ENCODE measurements at places on chromosomes 7 and 10. TPM values are rescaled to one million over a fixed set of nuclear protein-coding genes. Genes with fewer than 3 reads are reported as not detected.

The ENKUR gene
- total RNA-seq = 1.8 TPM

The TDRD1 gene
- total RNA-seq = not detected

The TMEM72 gene
- total RNA-seq = not detected

The SP8 gene
- 1.6 TPM for total RNA-seq

The PTF1A gene
- not detected for total RNA-seq

The CYP2E1 gene
- total RNA-seq = not detected

The OR2A1 gene
- not detected for total RNA-seq

DNA sequence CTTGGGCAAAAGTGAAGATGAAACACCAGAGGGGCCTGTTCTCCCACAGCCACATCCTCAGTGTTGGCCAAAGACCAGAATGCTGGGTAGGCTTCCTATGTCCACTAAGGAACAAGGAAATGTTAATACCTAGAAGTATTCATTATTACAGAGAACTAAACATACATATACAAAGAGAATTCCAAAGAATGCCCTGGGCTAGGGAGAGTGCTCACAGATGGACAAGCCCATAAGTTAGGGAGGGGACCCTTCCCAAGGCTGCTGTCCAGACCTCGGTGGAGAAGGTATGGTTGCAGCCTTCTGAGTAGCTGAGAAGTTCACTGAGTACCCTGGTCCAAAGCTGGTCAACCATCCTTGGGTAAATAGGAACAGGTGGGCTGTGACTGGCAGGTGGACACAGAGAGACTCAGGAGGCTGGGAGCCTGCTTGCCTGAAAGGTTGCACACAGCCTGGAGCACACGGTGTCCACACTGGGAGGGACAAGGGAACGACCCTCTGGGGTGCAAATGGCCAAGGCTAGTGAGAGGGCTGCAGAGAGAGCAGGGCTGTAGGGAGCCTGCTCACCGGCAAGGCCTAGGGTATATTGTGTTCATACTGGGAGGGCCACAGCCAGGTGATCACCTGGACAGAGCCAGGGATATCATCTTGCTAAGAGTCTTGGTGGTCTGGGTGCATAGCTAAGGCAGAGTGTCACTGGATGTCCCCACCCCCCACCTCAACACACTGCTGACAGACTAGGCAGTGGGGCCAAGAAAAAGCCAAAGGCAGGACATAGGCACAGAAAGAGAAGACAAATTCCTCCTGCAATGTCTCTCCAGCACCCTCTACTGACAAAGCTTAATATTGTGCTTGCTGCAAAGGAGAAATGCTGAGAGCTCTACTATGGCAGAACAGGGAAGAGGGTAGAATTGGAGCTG lies 40.3 kb downstream of the CPVL start:
- DNase-seq = peak; percentile 89

DNA sequence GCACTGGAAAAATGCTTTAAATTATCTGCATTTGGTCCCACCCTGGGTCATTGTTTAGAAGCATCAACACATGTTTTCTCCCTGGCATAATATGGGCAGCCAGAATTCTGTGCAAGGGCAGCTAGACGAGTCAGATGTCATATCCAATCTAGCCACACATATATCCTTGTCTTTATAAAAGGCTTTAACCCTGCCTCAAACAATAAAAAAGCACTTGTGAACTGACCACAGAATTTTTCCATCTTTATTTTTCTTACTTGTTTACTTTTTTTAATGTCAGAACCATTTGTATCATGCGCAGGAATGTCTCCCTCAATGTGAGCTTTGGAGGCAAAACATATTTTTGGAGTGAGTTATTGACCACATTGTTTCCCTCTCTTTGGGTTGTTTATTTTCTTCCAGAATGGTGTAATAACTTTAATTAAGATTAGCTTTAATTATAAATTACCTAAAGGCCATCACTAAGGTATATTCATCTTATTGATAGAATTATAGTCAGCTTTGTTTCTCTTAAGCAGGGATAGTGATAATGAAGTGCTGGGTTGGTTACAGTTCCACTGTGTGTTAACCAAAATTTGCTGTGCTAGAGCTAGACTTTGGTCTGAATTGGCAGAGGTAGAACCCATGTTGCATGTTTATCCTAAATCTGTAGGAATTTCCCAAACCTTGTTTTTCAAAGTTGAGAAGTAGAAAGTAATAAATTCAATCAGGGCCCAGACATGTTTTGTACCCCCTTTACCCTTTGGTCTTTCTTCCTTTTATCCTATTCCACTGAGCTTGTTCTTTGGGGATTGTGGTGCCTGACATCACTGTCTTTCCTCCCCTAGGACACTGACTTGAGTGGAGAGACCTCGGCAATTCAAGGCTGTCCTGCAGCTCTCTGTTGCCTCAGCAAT lies 1078.4 kb downstream of the KCNMA1 start:
- DNase-seq = no peak

- DNase-seq = no peak
These were observed 57.2 kb downstream of the FAM171A1 start for GRCh38 chr10:15313843-15314242.

DNA sequence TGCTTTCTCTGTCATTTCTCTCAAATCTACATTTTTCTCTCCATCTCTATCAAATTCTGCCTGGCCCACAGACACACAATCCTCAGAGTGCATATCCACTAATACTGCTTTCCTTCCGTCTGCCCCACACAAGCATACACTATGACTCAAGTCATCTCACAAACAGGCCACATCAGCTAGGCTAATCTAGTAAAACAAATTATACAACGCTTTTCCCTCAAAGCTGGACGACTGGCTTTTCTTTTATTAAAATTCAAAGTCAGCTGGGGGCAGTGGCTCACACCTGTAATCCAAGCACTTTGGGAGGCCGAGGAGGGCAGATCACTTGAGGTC lies 161.1 kb downstream of the FAM107B start:
- DNase-seq = no peak

DNA sequence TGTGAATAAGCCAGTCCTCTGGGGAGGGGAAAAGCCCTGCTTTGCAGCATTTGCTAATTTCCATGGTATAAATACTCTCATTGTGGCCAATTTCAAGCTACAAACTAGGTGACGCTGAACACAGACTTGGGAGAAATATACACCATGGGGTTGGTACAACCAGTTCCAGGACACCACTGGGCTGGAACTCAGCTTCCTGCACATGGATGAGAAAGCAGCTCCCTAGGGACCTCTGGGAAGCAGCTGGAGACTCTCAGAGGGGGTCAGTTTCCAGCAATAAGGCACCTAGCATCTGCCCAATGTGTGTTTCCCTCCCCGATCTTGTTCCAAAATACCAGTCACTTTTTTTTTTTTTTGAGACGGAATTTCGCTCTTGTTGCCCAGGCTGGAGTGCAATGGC lies 56.8 kb upstream of the WDR11 start:
- no peak for DNase-seq

All from SK-MEL-5 (cell line).